ENCODE measurements at places on chromosomes 13 and 19.

GRCh38 chr13:21465710-21466160 is 6.6 kb upstream of the ZDHHC20 start:
- no peak for DNase-seq

DNA sequence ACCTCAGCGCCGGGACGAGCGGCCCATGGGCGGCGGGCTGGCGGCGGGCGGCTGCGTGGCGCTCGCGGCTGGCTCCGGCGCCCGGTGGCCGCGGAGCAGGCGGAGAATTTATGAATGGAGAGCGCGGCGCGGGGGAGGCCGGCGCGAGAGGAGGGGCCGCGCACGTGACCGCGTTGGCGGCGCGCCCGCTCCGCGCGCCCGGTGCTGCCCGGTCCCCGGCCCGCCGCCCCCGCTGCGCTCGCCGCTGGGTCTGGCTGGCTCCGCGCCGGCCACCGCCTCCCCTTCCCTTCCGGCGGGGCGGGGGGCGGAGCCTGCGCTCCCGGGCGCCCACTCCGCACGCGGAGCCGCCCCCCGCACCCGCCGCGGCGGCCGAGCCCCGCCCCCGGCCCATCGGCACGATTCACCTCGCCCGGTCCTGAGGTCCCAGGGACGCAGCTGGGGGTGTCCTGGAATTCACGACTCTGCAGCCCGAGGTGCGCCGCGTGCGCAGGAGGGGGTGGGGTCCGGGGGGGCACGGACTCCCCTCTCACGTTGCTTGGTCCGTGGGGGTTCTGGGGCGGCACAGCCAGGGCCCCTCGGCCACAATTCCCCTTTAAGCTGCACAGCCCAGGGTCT is at the start of gene CBARP:
TSS of gene CBARP (minus strand) at position 252 of the 615 bp plus-strand sequence. CDS start 1,905 bp downstream, outside the sequence.
- no peak for DNase-seq

DNA sequence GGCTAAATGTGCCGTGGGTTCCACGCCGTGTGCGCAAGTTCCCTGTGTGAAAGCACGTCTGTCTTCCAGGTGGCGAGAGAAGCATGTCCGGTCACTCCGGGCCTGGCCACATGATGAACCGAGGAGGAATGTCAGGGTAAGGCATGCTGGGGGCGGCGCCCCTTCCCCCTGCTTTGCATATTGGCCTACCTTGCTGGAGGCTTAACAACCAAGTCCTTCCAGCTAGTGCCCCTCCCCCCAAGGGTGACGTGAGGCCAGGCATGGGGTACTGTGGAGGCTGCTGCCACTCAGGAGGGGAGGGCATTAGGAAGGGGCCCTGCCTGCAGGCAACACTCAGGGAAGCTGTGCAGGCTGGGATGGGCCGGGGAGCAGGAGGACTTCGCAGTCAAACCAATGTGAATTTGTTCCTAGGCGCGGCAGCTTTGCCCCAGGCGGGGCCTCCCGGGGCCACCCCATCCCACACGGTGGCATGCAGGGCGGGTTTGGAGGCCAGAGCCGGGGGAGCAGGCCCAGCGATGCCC is 12.5 kb downstream of the MICOS13 start:
- no peak for DNase-seq

DNA sequence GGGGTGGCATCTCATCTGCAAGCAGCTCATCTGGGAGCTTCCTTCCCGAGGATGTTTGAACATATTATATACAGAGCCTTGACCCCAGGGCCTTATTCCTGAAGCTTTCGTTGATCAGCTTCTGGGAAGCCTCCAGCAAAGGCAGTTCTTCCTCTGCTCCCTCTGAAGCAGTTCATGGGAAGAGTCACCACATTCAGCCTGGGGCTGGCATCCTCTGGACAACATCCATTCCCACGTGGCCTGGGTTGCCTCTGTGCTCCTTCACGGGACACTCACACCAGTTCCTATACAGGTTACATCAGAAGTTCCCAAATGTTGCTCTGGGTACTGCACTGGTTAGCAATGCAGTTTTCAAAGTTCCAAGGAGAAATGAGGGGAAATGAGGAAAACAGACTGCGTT is 29.6 kb downstream of the COL4A2 start:
- no peak for DNase-seq

- no peak for DNase-seq
Observed at GRCh38 chr13:21106089-21106488, 44.7 kb upstream of the LATS2 start.

- no peak for DNase-seq
Observed at GRCh38 chr19:48341515-48342413, 16.4 kb downstream of the EMP3 start.

DNA sequence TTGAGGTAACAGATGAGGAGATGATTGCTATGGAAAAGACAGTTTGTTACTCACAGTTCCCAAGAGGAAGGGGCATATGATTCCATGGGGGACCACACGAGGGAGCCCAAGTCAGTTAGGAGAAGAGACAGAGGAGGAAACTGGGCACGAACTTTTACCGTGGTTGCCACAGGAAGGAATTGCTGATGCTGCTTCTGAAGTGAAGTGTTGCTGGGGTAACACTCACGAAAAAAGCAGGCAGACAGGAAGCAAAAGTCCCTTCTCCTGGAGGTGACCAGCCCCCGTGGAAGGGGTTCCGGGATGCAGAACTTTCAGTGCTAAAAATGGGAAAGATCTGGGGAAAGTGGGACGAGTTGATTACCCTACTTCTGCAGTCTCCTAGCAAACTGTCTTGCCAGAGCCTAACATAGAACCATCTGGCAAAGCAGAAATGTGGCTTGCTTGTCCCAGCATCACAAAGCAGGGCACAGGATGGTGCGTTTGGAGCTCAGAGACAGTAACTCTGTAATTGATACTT is 35.4 kb upstream of the MAP3K10 start:
- DNase-seq: no peak

GRCh38 chr13:29957320-29957719 is 106.9 kb upstream of the UBL3 start:
- DNase-seq: no peak

DNA sequence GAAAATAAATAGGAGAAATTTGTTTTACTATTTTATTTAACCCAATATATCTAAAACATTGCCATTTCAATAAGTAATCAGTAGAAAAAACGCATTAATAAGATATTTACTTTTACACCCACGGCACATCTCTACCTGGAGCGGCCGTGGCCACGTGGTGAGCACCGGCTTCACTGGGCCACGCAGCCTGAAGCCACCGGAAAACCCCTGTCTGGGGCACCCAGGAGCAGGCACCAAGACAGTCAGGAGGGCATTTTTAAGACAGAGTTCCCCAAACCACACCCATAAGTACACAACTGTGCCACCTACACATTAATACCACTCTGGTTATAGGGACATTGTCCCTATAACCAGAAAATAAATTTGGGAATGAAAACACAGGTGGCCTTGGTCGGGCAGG is 80.9 kb downstream of the SPACA7 start:
- DNase-seq: no peak

- no peak for DNase-seq
Observed at GRCh38 chr13:54676526-54677113, 1648.0 kb downstream of the OLFM4 start.

GRCh38 chr13:43133792-43134191 is 110.4 kb downstream of the DNAJC15 start:
- DNase-seq: no peak

GRCh38 chr19:3075605-3076431 is 13.5 kb upstream of the TLE5 start:
- peak; percentile 27 for DNase-seq

- no peak for DNase-seq
Observed at GRCh38 chr19:18349524-18350128, 9.2 kb downstream of the PGPEP1 start.

- no peak for DNase-seq
Observed at GRCh38 chr13:41487222-41487621, 29.9 kb downstream of the RGCC start.

- DNase-seq: no peak
Observed at GRCh38 chr13:19618977-19619376, 14.5 kb upstream of the MPHOSPH8 start.

GRCh38 chr13:45339867-45340266 is 1.1 kb downstream of the TPT1 start:
- no peak for DNase-seq

DNA sequence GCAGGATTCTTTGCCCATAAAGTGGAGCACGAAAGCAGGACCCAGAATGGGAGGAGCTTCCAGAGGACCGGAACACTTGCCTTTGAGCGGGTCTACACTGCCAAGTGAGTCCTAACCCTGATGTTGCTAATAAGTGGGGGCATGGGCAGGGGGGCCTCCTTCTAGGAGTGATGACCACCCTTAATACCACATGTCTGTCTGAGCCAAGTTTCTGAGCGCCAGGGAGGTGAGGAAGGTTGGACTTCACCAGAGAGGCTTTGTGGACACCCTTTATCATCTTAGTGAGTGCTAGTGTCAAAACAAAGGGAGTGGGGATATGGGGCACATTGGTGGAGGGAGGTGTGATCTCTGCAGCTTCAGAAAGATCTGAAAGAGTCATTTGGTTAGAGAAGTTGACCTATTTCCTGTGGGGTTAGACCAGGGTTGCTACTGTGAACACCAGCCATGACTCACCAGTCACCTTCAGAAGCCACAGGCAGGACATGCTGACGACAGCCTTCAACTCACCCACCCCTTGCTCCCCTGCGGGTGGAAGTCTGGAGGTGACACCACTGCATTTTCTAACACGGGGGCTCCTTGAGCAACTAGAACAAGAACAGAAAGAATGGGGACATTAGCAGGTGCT is 8.8 kb downstream of the ALOX5AP start:
- peak; percentile 49 for DNase-seq

GRCh38 chr19:2170987-2171348 is 7.2 kb downstream of the DOT1L start:
- DNase-seq: no peak

DNA sequence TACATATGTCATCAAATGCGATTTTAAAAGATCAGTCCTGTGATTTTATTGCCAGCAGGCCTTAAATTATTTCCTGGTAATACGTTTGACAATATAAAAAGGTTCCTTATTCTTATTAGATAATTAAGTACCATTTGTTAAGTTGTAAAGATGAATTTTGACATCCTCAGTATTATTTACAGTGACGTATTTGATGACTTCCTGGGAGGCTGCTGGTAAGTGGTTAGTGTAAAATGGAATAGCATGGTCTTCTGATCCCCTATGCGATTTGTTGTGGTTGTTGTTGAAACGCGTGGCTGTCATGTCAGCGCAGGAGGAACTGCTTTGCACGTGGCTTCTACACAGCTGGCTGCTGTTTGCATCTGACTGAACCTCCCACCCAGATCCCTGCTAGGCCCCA is 99.7 kb downstream of the DCLK1 start:
- no peak for DNase-seq

GRCh38 chr13:44199627-44200207 is 173.9 kb upstream of the SERP2 start:
- DNase-seq: no peak

GRCh38 chr19:33402421-33403220 is 29.1 kb downstream of the CEBPG start:
- DNase-seq: no peak

DNA sequence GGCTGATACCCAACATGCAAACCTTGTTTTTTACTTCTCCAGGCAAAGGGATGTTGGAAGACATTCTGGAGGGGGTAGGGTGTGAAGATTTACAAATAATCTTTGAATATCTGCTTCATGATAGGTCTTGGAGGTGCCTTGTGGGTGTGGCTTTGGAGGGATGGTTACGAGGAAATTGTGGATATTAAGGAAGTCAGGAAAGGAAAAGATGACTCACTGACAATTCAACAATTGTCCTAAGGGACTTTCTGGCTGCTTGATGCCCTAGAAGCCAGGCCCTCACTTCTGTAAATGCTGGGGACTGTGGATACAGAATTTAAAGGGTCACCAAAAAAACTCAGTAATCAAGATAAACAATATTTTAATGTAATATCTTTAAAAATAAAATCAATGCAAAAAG is 37.4 kb upstream of the ZNF527 start:
- DNase-seq: no peak

- DNase-seq: no peak
Observed at GRCh38 chr13:74795526-74795925, 661.3 kb upstream of the KLF12 start.

GRCh38 chr19:40494191-40494838 is 27.5 kb downstream of the SPTBN4 start:
- DNase-seq: no peak

GRCh38 chr19:56566904-56567273 is 379 bp upstream of the ZNF470 start:
- DNase-seq: peak; percentile 2

DNA sequence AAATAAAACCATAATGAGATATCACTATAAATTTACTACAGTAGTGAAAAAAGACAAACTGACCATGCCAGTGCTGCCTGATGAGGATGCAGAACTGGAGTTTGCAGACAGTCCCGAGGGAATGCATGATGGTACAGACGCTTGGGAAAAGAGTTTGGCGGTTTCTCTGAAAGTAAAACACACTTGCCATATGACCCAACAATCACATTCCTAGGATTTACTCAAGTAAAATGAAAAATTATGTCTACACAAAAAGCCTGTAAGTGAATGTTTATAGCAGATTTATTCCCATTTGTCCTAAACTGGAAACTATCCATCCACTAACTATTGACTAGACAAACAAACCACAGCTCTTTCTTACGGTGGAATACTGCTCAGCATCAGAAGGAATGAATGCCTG is 271.0 kb downstream of the DNAJC15 start:
- no peak for DNase-seq

Measured in stimulated activated naive CD4-positive, alpha-beta T cell (primary cell).